ENCODE measurements at places on chromosomes 7 and 10.

GRCh38 chr7:22681852-22682657, 44.9 kb upstream of the IL6 start:
- no peak for DNase-seq

- DNase-seq, result no peak
Observed at GRCh38 chr7:43449577-43449976, 133.3 kb upstream of the STK17A start.

- DNase-seq, result no peak
Observed at GRCh38 chr10:104067525-104067924, 18.2 kb downstream of the COL17A1 start.

GRCh38 chr10:128078136-128078969, 47.9 kb downstream of the MKI67 start:
- peak; percentile 31 for DNase-seq

DNA sequence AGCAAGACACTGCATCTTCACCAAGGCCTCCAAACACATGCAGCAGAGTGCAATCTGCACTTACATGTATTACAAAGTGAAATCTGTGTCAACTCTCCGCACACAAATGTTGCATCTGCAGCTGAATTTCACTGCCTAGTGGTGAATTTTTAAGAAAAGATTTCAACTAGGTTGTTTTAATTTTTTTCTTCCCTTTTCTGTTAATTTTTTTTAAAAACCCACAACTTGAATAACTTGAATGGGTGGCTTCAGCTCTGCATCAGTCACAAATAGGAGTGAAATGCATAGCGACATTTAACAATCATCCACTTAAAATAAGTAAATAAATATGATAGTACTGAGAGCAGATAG, 5.9 kb downstream of the HOXA13 start:
- no peak for DNase-seq
